Bronchial epithelial cell (primary cell): ENCODE measurements at places on chromosomes 2 and 18. TPM values are rescaled to one million over a fixed set of nuclear protein-coding genes. Genes with fewer than 3 reads are reported as not detected.

Gene IL1A
- total RNA-seq = 53.5 and 82.7 TPM in 2 replicates

DNA sequence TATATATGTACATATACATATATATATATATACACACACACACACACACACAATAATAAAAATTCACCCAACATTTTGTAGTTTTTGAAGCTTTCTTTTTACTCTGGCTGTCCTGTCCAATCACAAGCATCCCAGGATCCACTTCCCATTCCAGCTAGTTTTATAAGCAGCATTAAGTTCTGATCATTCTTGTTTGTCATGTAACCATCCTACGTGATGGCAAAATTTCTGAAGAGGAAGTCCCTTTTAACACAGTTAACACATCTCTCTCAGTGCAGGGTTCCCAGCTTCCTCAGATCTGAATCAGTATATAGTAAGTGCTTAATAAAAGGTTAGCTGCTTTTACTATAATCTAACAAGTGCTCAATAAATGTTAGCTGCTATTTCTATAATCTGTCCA, 26.4 kb downstream of the MYOM1 start:
- DNase-seq = no peak

GRCh38 chr18:48293954-48294898, 115.0 kb downstream of the ZBTB7C start:
- DNase-seq = peak; percentile 47

GRCh38 chr2:151569167-151569566, 159.5 kb downstream of the RIF1 start:
- DNase-seq = no peak

Gene CD8A
- under 0.01 TPM in 2 replicates for total RNA-seq

GRCh38 chr18:2627821-2628276, 27.7 kb upstream of the SMCHD1 start:
- DNase-seq = peak; percentile 91

DNA sequence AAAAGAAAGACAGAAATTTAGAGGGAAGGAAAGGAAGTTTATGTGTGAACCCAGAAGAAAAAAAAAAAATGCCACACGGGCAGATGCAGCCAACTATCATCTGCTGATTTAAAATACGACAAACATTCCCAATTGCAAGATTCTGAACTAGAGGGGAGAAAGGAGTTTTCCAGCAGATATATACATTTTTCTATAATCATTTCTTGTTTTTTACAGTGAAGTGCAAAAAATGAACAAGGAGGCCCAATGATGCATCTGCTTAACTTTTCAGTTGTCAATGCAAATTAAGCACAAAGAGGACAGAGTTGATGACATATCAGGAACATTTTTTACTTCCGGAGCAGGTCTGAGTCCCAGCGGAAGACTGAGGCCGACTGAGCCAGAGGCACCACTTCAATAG, 144.7 kb downstream of the MYCN start:
- no peak for DNase-seq

DNA sequence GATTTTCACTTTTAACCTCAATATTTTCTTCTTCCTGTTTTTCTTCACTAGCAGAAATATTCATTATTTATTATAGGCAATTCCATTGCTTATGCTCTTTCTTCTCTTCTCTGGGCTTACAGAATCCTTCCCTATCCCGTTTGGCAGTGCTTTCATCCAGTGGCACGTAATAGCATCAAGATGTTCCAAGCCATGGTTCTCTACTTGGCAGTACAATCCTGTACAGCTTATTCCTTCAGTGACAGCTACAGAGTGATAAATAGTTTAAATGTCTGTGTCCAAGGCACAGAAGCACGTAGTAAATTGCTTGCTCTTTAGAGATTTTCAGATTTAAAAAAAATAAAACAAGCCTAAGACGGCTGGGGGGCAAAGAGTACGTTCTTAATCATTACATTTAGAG, 1964.3 kb downstream of the SUCLG1 start:
- no peak for DNase-seq

GRCh38 chr2:68912111-68912510, 40.6 kb downstream of the GKN2 start:
- DNase-seq = no peak

Gene EPHA4
- total RNA-seq = 6.1 and 14.7 TPM in 2 replicates

- peak; percentile 91 for DNase-seq
Measured at GRCh38 chr2:72824224-72824842, 1.5 kb downstream of the EXOC6B start.

DNA sequence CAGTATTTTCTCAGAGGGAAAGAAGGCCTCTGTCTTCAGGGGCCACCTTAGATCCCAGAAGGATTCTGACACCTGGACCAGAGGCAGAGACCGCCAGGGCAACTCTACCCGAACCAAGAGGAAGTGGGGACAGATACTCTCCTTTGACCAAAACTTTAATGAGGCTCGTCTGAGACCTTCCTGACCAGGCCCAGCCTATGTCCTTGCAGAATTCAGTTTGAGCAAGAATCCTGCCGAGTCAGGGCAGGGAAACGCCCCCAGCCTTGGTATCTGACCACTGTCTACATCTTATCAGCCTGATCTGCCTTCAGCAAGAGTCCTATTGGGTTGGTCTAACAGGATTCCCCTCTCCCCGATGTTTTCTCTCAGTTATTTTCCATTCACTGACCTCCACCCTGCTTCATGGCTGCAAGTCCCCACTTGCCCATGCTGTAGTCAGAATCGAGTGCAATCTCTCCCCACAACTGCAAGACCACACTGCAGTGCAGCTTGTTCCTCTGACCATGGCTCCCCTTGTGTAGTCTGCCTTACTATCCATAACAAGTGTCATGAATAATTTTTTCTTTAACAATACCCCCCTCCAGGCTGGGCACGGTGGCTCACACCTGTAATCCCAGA, 95.0 kb downstream of the MSH2 start:
- DNase-seq = peak; percentile 62

GRCh38 chr2:173327421-173327820, 27.3 kb upstream of the CDCA7 start:
- no peak for DNase-seq
